ENCODE measurements at places on chromosomes 6 and 20.
A peak's percentile ranks its signal among the peaks of the same experiment; 100 is the strongest.

GRCh38 chr20:15756754-15757115 lies 816.5 kb downstream of the KIF16B start:
- no peak for DNase-seq

GRCh38 chr20:59221707-59222252 lies 58.2 kb downstream of the ZNF831 start:
- DNase-seq = no peak

DNA sequence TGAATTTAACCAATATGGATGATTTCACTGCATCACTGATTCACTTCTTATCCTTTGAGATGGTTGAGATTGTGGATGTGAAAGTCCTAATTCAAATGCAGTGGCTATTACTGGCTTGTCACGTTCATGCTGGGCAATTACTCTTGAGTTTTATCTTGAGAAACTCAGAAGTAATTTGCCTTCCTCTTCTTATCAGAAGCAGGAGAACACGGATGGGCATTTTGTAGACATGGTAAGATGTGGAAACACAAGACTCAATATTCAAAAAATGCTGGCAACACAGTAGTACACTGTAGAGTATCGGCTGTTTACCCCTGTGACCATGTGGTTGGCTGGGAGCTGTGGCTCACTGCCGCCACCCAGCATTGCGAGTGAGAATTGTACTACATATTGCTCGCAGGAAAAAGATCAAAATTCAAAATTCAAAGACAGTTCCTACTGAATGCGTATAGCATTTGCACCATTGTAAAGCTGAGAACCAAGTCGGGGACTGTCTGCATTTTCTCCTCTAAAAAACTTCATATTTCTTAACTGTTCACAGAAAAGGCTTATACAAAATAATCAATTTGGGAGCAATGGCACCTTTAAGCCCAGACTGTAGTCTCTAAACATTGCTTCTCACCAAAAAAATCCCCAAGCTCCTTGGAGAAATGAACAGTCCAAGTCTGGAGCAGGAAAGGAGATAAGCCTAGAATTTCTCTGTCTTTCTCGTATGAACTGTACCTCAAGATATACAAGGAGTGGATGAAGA lies 61.9 kb upstream of the ELOVL5 start:
- peak; percentile 85 for DNase-seq

DNA sequence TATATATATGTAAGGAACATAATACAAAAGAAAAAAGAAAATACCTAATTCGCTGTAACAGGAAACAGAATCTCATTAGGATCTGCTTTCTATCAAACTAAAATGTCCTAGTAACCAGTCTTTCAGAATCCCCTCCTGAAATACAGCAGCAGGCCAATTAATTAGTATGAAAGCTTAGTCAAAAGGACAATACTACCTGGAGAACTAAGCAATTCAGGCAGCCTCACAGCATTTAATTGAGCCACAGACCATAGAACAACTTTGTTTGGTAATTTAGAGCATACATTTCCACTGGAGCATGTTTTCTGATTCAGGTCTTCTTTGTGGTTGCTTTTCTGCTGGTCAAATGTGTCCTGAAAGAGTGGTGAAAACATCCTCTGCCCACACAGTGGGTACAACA lies 516.0 kb downstream of the LMBRD1 start:
- DNase-seq = no peak

GRCh38 chr6:138107078-138107751 lies at the start of gene PERP:
PERP (minus strand) TSS chr6:138107419; CDS start chr6:138107340, 79 bp downstream.
- DNase-seq = peak; percentile 91

DNA sequence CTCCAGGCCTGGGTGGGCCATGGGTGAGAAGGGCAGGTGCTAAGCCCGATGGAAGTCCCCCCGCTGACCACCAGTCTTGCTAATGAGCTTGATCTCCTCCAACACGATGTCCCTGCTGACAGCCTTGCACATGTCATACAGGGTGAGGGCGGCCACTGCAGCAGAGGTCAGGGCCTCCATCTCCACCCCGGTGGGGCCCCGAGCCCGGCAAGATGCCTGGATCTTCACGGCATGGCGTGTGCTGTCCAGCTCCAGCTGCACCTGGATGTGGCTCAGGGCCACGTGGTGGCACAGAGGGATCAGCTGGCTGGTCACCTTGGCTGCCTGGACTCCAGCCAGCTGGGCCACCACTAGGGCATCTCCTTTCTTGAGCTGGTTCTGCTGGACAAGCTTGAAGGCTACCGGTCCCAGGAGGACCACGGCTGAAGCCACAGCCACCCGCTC lies 27.9 kb downstream of the MOCS1 start:
- no peak for DNase-seq
